ENCODE measurements at places on chromosomes 2 and 18.

GRCh38 chr2:12035029-12035720, 288.7 kb downstream of the LPIN1 start:
- DNase-seq = no peak

DNA sequence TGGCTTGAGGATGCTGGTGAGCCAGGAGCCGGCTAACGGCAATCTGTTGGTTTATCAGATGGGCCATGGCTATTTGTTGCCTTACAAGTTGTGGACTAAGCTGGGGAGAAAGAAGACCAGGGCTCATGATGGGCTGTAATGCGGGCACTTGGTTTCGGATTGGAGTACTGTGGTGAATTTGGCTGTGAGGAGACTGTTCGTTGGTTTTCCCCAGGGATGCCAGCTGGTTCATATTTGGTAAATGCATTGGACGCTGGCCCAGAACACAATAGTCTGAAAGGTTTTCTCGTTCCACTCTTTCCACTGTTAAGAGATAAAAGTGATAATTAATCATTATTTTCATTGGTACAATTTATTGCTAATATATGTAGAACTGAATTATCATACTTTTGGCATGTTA, 108.9 kb downstream of the SATB2 start:
- DNase-seq = no peak

DNA sequence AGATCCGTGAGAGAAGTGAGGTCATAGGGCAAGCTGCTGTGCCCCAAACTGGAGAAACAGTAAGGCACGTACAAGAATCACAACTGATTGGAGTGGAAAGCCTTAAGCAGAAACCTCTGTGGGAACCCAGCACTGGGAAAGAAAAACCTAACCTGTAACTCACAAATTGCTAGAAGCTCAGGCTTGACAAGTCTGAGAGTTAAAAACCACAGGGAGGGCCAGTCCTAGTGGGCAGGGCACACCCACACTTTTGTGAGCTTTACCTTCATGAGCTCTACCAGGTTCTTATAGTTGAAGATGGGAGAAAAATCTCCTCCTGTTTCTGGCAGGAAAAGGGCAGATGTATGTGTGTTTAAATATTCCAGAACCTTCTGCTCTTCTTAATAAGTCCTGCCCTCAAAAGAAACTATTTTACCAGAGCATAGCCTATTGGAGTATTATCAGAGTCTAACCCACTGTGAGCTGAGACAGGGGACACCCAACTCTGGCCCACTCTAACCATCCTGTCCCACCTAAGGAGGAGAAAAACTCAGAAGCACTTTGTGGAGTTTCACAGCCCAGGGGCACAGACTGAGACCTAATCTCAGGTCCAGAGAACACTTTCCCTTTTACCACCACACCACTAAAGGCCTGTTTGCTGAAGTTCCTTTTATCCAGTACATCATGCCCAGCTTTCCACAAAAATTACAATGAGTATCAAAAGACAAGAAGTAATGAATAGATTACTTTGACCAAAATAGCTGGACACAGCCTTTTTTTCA, 1265.7 kb upstream of the CHAC2 start:
- no peak for DNase-seq

GRCh38 chr2:232574674-232575403, 24.4 kb downstream of the EIF4E2 start:
- no peak for DNase-seq

DNA sequence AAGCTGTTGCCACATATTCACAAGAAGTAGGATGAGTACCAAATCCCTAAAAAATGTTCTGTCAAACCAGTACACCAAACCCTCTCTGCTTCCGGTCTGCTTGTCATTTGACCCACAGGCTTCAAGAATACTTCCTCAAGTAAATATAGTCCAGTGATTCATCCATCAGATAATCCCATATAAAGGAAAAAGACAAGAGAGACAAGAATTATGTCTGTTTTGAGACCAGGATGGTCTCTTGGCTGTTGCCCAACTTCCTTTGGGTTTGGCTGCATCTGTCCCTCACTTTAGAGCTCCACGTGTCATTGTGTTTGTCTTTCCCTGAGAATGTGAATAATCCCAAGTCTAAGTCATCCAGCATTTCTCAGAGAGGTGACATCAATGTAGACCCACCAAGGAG, 91.5 kb upstream of the NRP2 start:
- no peak for DNase-seq

- no peak for DNase-seq
These were observed 601 bp downstream of the WDR35 start for GRCh38 chr2:19989342-19989666.

DNA sequence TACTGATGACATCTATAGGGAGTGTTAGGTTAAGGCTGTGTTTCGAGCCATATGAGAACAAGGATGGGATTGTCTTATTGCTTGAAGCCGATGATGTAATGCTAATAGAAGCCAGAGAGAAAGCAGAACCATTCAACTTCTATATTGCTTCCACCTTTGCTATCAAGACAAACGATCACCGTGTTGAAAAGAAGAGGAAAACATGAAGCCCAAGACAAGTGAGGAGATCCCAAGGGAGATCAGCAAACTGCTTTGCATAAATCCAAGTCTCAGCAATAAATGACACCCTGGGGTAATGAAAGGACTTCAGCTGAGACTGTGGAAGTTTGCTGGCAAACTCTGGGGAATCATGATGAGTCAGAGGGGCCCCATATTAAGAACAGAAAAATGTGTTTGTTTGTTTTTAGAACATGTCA, 206.2 kb downstream of the NCKAP5 start:
- DNase-seq = no peak

DNA sequence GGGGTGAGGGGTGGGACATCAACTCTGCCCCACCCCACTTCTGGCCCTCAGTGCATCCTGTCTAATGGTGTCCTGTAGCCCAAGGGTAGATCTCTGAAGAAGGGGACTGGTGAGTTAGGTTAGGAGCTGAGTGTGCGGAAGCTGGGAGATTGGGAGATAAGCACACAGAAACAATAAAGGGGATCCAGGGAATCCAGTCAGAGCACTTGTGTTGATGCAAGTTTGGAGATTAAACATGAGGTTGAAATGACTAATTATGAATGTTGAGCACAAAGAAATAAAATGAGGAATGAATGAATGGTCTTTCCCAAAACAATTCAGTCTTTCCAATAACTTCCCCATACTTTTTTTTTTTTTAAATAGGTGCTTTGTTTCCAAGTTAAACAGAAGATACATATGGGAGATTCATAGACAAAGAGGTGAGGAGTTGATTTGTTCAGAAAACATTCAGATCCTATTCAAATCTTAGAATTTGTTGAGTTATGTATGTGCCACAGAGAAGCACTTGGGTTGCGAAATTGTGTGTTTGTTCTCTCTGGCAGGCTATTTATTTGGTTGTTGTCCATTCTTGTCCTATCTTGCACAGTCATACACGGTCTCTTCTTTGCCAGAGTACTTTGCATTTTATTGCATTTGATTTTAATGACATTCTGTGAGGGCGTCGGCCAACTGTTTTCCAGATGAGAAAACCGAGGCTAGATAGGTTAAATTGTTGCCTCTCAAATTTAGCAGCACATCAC, 31.6 kb upstream of the NABP1 start:
- DNase-seq = no peak

DNA sequence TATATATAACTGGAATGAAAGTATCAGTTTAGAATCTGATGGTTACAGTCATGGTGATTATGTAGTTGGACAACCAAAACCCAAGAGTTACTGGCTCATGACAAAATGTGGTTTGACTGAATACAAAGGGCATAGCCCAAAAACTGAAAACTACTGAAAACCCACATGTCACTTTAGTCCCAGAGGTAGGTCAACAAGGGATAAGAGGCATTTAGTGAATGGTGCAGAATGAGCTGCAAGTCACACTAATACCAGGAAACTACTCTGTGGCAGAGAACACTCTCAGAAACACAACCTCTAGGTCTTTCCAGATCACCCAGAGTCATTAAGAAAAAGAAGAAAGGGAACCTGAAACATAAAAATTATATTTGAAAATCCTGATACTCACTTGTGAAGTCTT, 154.5 kb downstream of the AGPS start:
- no peak for DNase-seq

GRCh38 chr2:205914213-205915129, 171.5 kb downstream of the INO80D start:
- DNase-seq = no peak

DNA sequence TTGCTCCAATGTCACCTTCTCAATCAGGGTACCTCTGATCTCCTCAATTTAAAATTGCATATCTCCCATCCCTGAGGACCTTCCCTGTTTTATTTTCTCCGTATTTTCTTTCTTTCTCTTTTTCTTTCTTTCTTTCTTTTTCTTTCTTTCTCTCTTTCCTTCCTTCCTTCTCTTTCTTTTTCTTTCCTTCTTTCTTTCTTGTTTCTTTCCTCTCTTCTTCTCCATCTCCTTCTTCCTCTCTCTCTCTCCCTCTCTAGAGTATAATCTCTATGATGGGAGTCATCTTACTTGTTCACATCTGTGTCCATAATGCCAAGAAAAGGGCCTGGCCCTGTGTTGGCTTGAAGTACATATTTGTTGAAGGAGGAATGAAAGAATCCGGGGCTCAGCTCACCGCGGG, 21.3 kb upstream of the SIX2 start:
- DNase-seq = no peak
